ENCODE measurements at places on chromosomes 5 and 9.

- DNase-seq: no peak
Measured at GRCh38 chr5:52831786-52832511, 44.2 kb downstream of the ITGA1 start.

- peak; percentile 30 for DNase-seq
Measured at GRCh38 chr5:76542887-76543690, 80.1 kb downstream of the F2RL2 start.

DNA sequence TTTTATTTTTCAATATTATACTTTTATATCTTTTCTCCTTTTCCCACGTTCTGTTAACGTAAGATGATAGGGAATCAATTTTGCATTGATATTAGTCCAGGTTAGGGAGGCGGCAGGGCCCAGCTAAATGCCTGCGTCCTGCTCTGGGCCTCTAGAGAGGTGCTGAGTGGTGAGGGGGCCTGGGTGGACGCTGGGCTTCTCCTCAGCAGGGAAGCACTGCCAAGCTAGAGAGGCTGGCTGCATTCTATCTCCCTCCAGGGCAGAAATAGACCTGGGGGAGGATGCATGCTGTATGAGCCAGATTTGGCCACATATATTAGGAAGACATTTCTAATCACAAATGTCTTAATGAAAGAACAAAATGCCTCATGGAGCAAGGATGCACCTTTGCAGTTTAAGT is 43.6 kb upstream of the NKX2-5 start:
- DNase-seq: no peak

- DNase-seq: no peak
Measured at GRCh38 chr5:116296335-116297072, 211.7 kb downstream of the COMMD10 start.

DNA sequence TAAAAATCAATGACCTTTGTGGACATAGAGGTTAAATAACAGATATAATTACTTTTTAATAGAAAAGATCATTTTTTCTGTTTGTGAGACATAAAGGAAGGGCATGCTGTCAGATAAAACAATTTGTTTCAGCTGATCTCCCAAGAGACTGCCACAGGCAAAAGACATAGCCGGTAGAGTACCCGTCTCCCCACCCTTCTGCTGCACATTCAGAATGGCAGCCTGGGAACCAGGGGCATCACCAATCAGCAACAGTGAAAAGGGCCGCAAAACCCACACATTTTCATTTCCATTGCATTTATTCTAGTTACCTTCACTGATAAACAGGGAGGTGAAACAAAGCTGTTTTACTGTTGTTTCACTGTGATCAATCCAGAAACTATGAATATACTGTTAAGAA is 357.7 kb downstream of the ARRDC3 start:
- DNase-seq: no peak

DNA sequence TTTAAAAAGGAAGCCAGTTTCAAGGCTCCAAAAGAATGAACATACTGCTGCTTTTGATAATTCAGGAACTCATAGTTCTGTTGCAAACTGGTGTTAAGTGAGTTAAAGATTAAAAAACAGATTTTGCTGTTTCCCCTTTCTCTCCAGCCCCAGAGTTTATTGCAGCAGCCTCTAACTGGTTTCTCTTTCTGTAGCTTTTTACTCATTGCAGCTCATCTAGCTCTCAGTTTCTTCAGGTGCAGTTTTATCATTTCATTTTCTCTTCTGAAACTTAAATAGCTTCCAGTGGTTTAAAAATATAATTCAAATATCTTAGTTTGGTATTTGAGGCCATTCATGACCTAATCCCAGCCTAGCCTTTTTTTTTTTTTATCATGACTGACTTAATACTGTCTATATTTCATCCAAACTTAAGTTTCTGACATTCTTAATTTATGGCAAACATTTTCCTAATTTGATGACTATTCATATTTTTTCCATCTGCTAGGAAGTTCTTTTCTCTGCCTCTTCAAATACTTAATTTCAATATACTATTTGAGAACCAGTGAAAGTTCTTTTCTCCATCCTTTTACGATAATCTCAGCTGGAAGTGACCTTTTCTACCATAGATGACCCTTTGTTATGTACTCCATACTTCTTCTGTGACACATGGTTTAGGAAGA is 252.7 kb upstream of the GRIA1 start:
- no peak for DNase-seq

DNA sequence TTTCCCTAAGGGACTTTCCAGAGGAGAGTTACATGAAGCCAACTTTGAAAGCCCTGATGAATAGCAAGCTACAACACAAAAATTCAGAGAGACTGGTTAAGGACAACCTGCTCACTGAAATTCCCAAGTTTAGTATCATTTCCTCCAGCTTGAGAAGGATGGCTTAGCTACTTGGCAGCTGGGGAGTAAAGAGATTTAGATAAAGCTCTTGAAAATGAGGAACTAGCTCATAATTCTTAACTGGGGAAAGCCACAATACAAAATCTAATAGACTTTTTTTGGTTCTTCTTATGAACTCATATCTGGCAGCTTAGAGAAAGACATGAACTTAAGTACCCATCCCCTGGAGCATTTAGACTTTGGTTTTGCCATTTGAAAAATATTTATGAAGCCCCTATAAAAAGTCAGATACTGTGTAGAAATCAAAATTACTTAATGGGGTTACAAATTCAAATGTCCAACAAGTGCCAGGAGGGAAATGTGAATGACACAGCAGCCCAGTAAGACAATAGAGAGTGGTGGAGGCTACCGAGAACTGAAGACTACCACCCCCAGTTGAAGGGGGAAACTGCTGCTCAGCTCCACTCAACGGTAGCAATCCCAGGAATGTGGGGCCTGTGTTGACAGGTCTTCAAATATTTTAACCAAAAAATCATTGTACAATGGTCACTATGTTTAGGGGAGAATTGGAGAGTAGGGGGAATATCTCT is 79.4 kb upstream of the ADRB2 start:
- DNase-seq: no peak

GRCh38 chr9:106745876-106746275 is 117.1 kb upstream of the ZNF462 start:
- DNase-seq: no peak

DNA sequence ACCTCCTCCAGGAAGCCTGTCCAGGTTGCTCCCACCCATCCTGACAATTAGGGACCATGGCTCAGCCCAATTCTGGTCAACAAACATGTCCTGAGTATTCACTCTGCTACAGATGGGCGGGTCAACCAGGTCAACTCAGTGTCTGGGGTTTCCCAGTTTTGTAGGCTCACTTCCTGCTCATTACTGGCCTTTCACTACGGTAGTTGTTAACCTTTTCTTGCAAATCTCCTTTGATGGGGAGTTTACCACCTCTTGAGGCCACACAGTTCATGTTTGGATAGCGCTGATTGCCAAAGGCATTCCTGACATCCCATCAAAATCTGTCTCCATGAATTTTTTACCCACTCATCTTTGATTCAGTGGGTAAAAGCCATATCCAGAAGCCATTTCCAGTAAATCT is 13.8 kb downstream of the TMEM8B start:
- DNase-seq: no peak

DNA sequence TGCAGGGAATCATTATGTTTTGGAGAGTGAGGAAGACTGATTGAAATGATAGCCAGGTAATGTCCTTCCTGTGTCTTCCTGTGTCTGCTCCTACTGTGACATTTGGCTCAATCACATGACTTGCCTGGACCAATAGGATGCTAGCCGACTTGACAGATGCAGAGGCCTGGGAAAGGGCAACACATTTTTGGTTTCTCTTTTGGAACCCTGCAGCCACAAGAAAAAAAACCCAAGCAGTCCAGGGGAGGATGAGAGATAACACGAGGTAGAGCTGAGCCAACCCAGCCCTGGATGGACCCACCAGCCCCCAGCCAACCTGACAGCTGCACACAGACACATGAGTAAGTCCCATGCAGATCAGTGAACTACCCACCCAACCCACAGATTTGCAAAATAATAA is 256.1 kb upstream of the SMARCA2 start:
- no peak for DNase-seq

DNA sequence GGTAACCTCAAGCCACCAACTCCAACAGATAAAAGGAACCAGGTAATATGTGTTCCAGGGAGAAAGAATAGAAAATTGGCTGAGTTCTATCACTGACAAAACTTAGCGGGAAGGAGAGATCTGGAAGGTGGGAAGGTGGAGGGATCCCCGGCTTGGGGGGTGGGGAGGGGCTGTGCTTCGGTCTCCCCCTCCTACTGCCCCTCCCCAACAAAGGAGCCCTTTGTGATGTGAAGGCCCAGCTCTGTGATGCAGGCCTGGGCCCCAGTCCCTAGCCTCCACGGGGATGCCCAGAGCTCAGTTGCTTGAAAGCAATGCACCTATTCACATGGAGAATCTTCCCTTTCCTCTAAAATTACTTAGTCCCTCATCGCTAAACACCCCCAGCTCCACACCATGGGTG is 4.4 kb upstream of the ZNF484 start:
- DNase-seq: no peak

GRCh38 chr5:159630545-159630944 is 285.7 kb upstream of the ADRA1B start:
- no peak for DNase-seq

DNA sequence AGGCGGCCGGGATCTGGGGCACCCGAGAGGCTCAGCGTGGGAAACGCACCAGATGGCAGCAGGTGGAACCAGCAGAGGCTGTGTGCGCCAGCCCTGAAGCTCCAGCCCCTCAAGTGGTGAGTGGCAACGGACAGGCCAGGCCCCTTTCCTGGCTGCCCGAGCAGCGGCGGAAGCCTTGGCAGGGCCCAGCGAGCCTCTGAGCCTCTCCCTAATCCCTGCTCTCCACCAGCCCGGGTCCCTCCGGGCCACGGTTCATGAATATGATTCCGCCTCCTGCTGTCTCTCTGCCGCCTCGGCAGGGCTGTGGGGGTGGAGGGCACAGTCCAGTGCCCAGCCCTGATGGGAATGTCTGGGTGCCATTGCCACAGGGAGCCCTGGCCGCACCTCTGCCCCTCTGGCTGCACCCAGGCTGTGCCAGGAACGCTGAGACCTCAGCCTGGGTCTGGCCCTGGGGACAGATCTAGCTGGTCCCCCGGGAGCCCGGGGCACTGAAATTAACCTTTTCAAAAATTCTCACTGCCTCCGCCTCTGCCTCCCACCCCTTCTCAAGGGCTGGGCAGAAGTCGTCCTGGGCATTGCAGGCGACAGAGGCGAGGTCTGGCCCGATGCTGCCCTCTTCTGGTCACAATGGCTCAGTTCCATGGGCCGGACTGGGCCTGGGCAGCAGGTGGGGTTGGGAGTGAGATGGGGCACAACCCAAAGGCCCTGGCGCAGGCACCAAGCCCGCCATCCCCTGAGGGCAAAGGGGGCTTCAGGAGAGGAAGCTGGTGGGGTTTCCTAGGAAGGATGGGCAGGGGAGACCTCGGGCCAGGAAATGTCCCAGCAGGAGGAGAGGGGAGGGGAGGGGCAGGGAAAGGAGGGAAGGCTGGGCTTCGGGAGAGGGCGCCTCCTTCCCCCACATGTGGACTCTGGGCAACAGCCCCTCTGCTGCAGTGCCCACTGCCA is 20.3 kb downstream of the CCDC187 start:
- DNase-seq: peak; percentile 34

GRCh38 chr5:34014626-34015025 is 6.8 kb upstream of the AMACR start:
- no peak for DNase-seq

- DNase-seq: no peak
Measured at GRCh38 chr9:116212986-116213692, 59.5 kb downstream of the PAPPA start.

DNA sequence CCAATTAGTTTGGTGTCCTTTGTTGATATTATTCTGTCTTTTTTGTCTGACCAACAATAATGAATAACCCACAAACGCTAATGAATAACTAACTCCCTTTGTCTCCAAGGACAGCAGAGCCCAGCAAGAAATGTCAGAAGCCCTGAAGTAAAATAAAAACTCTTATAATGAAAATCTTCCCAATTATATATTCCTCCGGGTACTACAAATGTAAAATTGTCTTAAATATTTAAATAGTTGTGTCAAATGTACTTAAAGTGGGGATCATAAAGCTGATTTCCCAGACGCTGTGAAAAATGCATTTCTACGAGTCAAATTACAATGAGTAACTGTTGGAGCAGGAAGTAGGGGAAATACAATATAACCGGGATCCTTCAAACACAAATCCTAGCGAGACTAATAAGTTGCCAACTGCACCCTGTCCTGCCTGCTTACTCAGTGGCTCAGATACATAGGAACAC is 22.3 kb downstream of the GLIS3 start:
- no peak for DNase-seq

- no peak for DNase-seq
Measured at GRCh38 chr5:128630121-128630520, 92.1 kb upstream of the FBN2 start.

DNA sequence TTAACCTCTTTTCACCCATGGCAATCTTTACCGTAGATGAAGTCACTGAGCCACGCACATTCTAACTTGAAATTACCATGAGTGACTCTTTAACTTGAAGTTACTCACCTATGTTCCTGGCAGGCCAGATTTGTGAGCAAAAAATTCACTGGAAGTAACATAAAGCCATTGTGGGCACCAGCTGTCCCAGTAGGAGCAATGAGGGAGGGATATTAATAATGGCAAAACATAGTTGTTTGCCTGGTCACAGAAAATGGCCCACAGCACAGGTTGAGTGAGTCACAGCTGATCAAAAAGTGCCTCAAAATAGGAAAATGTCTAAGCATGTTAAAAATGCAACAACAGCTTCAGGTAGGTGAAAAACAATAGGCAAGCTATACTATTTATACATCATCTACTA is 146.6 kb downstream of the EFNA5 start:
- no peak for DNase-seq

- DNase-seq: no peak
Measured at GRCh38 chr5:139862313-139862712, 66.7 kb downstream of the PSD2 start.

GRCh38 chr5:50441493-50441955 is 436 bp upstream of the EMB start:
- DNase-seq: no peak

DNA sequence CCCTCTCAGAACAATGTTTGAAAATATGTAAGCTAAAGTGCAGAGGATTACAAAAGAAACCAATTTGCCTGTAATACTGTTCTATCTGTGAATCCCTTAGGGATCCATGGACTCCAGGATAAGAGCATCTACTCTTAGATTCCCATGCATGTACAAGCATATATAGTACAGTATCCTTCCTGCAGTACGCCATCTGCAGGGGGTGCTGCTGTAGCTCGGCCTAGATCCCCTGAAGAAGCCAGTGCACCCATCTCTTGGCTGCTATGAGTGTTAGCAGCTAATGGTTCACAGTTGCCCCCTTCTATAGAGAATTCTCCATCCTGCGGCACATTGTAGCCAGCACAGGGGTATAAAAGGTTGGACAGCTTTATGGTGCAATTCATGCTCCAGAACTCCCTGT is 61.8 kb upstream of the SLC30A5 start:
- no peak for DNase-seq

DNA sequence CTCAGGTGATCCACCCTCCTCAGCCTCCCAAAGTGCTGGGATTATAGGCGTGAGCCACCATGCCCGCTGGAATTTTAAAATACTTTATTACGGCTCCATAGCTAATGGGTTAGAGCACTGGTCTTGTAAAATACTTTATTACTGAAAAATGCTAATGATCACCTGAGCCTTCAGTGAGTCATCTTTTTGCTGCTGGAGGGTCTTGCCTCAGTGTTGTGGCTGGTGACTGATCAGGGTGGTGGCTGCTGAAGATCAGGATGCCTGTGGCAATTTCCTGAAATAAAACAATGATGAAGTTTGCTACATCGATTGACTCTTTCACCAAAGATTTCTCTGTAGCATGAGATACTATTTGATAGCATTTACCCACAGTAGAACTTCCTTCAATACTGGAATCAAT is 26.0 kb upstream of the GNE start:
- DNase-seq: no peak

GRCh38 chr5:147930769-147931168 is 24.4 kb upstream of the C5orf46 start:
- no peak for DNase-seq
